Activated T-helper 9 cell treated with anti-CD3 and anti-CD28 coated beads, Interleukin-2, amount 50 U/mL, for 16 hours (primary cell): ENCODE measurements at places on chromosomes 3 and 15.
A peak's percentile ranks its signal among the peaks of the same experiment; 100 is the strongest.

DNA sequence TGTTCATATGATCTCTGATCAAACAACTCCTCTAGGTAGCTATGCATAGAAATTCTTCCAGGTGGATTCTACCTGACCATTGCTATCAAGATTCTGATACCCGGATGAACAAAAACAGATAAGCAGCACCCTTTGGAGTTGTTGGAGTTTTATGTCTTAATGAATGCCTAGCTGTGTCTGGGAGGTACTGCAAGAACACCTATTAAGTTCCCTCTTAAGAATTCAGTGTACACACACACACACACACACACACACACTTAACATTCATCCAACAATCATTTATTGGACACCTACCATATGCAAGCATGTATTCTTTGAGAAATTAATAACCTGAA lies 58.1 kb upstream of the FNDC3B start:
- no peak for DNase-seq

DNA sequence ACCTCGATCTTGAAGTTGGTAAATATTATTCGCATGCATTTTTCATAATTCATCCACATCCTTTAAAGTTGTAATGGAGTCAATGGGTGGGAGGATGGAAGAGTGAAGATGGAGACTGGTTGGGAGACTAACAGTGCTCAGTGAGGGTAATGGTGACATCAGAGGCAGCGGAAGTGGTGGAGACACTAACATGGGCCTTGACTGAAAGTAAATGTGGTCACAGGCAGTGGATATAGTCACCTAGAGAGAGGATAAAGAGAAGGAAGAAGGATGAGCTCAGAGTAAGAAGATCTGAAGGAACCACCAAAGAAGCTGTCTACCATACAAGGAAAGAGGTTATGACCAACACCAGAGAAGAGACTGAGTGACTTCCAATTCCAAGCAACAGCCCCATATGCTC lies 281.6 kb upstream of the STT3B start:
- DNase-seq = no peak

- no peak for DNase-seq
Measured at GRCh38 chr3:149216193-149216869, 5.3 kb downstream of the CP start.

- no peak for DNase-seq
Measured at GRCh38 chr3:151386056-151386455, 1.5 kb upstream of the P2RY12 start.

DNA sequence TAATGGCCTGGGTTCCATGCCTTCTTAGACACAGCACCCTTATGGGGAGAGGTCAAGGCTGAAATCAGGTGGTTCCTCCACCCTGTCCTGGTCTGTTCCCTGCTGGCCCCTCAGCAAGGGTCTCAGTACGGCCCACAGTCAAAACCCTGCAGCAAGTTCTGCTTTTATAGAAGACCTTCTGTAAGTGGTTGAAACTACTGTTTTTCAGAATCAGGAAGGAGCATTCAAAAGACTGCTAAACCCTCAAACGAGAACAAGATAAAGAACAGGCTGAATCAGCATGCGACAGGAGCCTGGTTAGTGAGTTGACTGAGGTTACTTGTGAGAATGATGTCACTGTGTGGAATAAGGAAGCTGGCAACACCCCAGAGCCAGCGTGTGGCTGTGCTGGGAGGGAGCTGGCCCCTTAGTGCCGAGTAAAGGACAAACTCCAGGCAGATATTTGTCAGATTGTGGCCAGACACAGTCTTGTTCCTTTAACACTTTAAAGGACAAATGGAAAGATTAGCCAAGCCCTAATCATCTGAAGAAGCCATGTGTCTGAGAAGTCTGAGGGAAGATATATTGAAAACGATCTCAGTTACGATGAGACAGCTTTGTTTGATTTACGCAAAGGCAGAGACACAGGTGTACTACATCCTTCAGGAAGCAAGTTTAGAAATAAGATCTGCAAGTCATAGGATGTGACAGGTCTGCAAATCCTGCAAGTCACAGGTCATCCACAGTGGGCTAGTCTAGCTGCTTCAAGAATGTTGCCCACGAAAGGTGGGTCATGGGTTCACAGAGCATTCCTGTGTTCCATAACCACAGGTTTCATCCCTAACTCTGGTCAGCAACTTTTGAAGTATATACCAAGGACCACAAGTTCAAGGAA lies 54.0 kb downstream of the B3GNT5 start:
- no peak for DNase-seq

- no peak for DNase-seq
Measured at GRCh38 chr15:74233851-74234597, 2.1 kb upstream of the CCDC33 start.

DNA sequence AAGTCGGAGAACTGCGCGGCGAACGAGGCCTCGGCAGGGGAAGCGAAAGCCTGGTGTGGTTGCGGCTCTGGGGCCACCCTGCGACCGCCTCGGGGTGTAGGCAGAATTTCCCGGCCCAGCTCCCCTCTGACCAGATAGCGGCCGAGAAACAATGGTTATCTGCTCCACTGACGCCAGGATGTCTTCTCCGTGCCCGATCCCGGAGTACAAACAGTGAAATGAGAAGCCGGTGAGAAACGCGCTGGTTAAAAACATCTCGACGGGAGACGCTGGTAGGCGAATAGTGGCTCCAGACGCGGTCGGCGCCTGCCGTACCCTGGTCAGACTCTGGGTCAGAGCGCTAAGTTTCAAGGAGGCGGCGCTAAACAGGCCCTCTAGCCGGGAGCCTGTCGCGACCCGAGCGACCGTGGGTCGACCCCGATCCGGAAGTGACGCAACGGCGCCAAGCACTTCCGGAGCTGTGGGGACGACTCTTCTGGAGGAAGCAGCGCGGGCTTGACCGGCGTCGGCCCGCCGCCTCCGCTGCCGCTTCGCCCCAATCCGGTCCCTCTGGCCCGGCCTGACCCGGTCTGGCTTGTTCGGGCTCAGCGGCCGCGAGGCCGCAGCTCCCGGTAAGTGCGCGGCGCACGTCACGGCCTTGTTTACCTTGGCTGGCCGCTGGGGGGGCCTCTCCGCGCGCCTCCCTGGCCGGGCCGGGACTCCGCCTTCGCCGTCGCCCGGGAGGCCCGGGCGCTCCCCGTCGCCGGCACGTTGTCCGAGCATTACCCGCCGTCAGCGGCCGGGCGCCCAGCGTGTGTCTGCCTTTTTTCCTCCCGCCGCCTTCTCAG lies at the start of gene ARIH2:
TSS of gene ARIH2 (plus strand) at position 455 of the 827 bp plus-strand sequence. CDS start 8,717 bp downstream, outside the sequence.
- peak; percentile 83 for DNase-seq

GRCh38 chr15:33310481-33311311 lies at the start of gene RYR3:
RYR3 (plus strand) TSS chr15:33310967; CDS start chr15:33311046, 79 bp downstream.
- no peak for DNase-seq

GRCh38 chr3:56123487-56123886 lies 344.8 kb downstream of the ERC2 start:
- no peak for DNase-seq

DNA sequence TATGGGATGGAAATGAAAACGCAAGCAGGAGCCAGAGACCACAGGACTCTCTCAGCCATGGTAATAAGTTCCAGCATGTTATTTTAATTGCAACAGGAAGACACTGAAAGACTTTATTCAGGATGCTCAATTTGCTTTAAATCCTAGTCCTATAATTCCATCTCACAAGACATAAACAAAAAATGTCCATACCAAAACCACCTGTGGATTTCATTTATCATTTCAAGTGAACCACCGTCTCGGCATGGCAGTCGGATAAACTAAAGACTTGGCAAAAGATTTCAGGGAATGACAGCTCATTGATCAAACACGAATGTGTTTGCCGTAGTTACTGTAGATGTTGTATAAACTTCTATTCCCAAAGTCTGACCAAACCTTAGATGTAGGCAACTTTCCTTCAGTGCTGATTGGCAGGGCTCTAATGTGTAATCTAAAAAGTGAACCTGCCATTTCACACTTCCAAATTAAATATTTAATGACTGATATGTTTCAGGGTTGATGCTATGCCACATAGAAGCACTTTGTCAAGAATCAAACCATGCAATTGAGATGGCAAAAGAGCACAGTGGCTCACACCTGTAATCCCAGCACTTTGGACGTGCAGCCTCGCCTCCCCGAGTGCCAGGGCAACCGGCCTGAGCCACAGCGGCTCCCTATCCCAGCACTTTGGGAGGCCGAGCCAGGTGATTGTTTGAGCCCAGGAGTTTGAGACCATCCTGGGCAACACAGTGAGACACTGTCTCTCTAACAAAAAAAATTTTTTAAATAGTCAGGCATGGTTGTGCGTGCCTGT lies 331.7 kb downstream of the MAGI1 start:
- DNase-seq = no peak

GRCh38 chr3:57017459-57017845 lies 43.0 kb upstream of the SPATA12 start:
- no peak for DNase-seq

- no peak for DNase-seq
Measured at GRCh38 chr3:138442433-138442832, 8.0 kb downstream of the ESYT3 start.

DNA sequence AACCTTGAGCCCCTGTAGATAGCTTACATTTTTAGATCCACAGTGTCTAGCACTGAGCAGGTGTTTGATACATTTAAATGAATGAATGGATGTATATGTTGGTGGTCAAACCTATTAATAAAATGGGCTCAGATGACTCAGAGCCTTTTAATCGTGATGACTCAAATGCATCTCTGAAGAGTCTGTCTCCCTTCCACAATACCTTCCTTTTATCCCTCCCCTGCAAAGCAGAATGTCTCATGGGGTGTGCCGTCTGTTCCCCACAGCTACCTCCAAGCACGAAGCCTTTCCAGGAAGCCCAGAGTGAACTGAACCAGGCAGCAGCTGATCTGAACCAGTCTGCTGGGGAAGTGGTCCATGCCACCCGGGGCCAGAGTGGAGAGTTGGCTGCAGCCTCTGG lies 303.5 kb upstream of the TPM1 start:
- DNase-seq = no peak
